ENCODE measurements at places on chromosomes 1 and 21.

DNA sequence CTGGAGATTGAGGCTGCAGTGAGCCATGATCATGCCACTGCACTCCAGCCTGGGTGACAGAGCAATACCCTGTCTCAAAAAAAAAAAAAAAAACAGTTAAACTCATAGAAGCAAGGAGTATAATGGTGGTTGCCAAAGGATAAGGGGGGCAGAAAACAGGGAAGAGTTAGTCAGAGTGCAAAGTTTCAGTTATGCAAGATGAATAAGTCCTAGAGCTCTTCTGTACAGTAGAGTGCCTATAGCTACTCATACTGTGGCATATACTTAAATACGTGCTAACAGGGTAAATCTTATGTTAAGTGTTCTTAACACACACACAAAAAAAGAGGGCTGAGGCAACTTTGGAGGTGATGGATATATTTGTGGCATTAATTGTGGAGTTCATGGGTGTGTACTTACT lies 75.6 kb upstream of the COA6 start:
- no peak for DNase-seq

- DNase-seq = no peak
These were observed 297.2 kb downstream of the TGFB2 start for GRCh38 chr1:218642033-218642948.

DNA sequence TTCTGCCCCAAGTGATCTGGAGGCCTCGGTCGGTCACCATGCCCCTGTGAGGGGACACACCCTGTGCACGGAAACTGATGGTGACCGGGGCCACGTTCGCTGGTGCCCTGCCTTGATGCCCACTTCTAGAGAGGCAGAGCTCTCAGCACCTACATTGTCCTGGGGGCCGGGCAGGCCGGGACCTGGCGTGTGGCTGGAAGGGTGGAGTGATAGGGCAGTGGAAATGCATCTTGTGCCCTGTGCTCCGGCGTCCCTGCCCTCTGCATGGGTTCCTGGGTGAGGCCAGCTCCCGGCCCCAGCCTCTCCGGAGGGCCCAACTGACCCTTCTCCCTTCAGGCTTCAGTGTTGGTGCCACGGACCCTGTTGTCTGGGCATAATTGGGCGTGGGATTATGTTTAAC lies 11.0 kb upstream of the UMODL1 start:
- no peak for DNase-seq

GRCh38 chr1:219708919-219709543 lies 96.1 kb upstream of the ZC3H11B start:
- DNase-seq = no peak

GRCh38 chr1:8415526-8416278 lies 97.8 kb downstream of the SLC45A1 start:
- DNase-seq = no peak

DNA sequence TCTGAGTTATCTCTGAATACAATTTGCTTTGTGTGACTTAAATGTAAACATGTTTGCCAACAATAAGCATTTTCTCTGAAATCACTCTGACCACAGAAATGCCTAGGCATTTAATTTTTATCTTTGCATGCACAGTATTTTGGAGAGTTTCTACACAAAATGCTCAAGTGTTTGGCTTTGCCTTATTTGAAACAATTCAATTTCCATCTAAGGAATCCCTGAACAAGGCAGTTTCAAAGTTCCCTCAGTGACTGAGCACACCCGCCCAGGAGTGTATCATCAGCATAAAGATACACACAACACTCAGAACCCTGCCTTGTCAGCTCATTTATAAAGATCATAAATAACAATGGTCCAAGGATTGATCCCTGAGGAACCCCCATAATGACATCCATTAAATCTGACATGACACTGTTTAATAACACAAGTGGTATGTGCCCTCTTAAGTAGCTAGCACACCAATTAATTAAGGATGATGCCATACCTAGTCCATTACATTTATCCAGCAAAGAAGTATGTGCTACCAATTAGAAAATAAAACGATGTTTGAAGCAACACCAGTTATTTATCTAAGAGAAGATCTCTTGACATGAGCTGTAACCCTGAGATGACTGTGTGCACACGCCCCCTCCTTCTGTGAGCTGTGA lies 585.8 kb downstream of the ADGRL2 start:
- DNase-seq = no peak

GRCh38 chr1:7329868-7330615 lies 441.1 kb upstream of the VAMP3 start:
- DNase-seq = no peak

DNA sequence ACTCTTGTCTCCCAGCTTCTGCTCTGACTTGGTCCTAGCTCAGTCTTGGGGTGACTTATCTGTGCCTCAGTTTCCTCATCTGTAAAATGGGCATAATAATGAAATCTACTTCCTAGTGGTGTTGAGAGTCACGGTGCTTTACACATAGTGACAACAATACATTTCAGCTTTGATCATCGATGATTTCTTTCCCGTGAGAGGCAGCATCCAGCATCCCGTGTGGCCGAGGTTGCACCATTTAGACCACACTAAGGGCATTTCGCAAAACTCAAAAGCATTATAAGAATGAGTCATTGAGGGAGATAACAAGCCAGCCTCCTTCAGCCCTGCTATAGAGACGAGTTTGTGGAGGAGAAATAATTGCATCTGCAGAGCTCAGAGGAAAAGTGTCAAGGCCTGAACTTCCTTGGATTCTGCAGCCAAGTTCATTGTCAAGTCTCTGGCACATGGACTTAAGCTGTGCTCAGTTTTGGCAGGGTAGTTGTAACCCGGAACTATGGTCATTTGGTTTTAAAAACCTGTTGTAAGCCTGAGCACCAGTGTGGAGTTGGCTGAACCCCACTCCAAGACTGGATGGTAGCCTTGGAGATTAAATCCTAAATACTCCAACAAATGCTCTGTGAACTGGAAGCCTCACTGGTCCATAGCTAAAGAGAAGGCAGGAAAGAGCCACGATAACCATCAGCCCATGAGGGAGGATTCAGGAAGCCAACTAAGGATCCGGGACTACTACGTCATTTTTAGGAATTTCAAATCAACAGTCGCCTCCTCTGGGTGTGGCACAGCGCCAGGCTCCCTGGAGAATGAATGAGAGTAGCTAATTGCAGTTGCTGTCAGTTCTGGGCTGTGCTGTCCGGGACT lies 64.2 kb downstream of the TCP10L start:
- DNase-seq = no peak

GRCh38 chr1:227745568-227746265 lies 10.5 kb downstream of the SNAP47 start:
- DNase-seq = no peak

DNA sequence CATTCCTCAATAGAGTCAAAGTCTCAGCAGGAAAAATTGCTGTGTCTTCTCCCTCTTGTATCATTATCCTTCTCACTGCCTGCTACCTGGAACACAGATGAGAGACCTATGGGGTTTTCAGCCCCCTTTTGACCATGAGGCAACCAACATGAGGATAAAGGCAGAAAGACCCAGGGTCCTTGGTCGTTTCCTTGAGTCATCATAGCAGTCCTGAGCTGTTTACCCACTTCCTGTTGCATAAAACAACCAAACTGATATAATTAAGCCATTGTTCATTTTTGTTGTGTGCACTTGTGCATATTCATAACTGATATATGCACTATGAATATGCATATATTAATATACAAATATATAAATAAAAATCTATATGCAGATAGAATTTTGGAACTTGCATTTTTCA lies 188.3 kb upstream of the MAP1LC3C start:
- DNase-seq = no peak

DNA sequence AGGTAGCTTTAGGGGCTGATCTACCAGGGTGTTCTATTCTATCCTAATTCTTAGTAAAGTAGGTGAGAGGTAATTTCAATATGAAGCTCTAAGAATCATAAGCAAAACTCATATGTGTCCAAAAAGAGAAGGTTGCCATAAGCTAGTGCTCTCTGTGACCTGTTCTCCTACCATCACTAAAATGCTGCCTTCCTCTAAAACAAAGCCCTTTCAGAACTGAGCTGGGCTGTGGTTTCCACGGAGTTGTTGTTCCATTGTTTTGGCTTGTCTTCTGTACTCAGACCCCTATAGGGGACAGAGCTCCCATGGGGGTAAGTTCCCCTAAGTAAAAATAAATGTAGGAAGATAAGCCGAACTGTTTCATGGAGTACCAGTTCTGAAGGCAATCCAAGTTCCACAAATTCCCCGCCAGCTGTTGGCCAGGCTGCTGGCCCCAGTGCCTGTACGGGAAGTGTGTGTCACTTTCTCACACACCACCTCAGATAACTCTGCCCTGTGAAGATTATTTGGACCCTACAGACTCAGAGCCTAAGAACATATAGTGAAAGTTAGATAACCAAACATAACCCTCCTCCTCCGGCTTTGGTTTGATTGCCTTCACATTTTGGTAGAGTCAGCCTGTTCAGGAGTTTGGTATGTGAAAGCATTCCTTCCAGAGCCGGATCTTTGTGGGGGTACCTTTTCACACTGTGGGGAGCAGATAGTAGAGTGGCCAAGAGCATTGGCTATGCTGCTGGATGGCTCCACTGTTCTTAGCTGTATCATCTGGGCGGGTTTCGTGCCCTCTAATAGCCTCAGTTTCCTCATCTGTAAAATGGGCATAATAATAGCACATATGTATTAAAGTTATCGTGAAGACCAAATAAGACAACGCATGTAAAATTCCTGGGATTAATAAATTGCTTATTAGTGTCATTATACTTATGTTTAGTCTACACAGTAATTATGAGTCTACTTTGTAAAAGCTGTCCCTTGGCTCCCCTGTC lies 10.8 kb downstream of the DPT start:
- DNase-seq = no peak

GRCh38 chr1:22318279-22318981 lies 133.2 kb upstream of the ZBTB40 start:
- DNase-seq = no peak

DNA sequence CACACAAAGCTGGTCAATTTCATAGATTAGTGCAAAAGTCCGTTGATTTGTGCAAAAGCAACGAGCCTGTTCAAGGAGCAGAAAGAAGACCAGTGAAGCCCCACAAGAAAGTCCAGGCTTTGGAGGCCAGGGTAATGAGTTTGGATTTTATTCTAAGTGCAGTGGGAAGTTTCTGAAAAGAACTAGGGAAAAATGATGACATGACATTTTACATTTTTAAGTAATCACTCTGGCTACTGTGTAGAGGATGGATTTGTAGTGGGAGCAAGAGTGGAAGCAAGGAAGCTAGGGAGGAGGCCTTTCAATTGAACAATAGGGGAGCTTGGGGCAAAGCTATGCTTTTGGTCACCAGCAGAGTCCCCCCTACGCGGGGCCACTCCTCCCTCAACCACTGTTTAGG lies 186.2 kb downstream of the ZNF281 start:
- DNase-seq = no peak

DNA sequence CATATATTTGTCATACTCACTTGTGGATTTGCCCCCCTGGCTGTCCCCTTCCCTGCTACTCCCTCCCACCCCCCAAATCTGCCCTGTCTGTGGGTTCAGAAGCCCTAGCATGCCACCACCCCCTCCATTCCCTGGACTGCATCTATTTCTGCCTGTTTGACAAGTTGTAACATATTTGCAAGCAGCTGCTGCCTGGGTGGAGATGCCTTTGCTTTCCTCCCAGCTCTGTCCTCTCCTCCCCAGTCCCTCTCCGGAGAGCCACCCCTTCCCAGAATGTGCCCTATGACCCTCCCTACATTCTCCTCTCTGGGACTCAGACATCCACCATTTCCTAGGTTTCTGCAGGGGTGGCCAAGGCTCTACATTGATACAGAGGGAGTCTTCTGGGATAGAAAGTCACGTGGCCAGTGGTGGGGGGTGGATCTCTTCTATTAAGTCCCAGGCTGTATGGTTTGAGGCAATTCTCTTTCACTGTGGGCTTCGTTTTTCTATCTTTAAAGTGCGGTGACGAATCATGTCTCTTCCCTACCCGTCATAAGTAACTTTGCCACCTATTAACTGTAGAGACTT lies 6.0 kb upstream of the MYOG start:
- DNase-seq = no peak

GRCh38 chr21:34892209-34892608 lies 156.9 kb downstream of the RUNX1 start:
- DNase-seq = no peak

GRCh38 chr1:85584264-85584781 lies 3.8 kb downstream of the CCN1 start:
- no peak for DNase-seq

DNA sequence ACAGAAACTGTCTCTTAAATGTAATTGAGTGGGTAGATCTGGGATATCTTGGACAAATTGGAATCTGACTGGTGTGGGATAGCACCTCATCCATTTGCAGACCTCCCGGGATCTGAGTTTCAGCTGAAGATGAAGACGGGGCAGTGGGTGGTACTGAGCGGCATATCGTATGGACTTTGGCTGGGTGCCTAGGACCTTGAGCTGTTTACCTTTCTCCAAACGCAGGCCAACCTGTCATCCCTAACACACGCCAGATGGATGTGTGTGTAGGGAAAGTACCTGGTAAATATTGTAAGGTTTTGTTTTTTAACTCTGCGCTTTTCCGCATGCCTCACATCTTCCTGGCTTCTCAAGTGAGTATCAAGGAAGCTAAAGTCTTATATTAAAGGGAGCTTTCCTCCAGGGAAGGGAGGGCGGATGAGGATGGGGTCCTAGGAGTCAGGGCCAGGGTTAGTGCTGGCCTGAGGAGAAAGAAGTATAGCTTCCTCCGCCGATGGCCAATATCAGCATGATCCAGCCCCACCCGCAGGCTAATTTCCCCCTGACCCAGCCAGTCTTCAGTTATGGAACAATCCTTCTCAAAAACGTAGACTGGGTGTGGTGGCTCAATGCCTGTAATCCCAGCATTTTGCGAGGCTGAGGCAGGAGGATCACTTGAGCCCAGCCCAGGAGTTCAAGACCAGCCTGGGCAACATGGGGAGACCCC lies 26.2 kb downstream of the ATP8B2 start:
- DNase-seq = no peak

- DNase-seq = no peak
These were observed 75.5 kb downstream of the VAV3 start for GRCh38 chr1:107889524-107889923.

DNA sequence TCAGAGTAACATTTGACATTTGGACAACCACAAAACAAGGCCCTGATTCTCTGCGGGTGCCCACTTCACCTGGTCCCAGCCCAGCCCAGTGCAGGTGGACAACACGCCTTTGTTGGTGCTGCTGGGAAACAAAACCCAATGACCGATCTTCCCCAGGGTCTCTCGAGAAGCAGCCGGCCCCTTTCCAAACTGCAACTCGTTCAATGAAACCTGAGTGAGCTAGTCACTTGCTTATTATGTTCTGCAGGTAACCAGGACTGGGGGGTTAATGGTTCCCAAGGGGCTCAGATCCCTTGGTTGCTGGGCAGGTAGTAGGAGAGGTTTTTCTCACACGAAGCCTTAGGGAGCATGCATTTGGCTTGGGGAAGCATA lies 42.9 kb downstream of the ABCG1 start:
- DNase-seq = no peak

GRCh38 chr1:104946558-104947210 lies 1197.0 kb downstream of the AMY1C start:
- no peak for DNase-seq
